Stimulated activated CD4-positive, alpha-beta T cell treated with anti-CD3 and anti-CD28 coated beads, Interleukin-4, amount 100 ng/mL, for 1 hour (primary cell): ENCODE measurements at places on chromosomes 11 and 22.

DNA sequence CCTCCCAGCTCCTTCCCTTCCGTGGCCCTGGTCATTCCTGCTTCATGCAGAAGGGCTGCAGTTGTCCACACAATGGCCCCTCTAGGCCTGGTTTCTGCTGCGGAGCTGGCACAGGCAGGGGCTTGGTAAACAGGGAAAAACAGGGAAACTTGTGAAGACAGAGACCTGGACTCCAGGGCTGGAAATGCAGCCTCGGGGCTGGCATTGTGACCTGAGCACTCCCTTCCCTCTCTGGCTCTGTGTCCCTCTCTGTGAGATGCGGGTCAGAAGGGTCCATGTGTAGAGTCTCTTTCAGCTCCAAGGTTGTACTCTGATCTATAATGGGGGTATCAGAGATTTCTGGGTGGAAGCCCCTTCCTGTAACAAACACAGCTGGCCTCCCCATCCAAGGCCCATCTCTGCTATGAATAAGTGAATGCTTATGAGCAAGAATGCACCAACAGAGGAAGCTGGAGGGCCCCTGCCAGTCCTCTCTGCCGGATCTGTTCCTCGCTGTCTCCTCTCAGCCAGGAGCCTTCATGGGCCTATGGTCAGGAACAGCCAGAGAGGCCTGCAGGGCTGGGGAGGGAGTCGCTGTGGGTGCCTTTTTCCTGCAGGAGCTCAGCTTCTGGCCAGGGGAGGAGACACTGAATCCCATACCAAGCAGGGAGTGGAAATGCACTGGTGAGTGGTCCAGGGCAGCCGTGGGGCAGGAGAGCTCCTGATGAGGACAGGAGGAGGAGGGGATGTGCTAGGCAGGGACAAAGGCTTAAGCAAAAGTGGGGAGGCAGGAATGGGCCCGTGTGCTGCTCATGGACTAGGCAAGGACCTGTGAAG lies 6.7 kb upstream of the DERL3 start:
- no peak for DNase-seq

- no peak for DNase-seq
Measured at GRCh38 chr11:109849946-109850345, 243.2 kb upstream of the ZC3H12C start.

- DNase-seq: peak; percentile 78
Measured at GRCh38 chr22:46798366-46799350, 36.2 kb downstream of the TBC1D22A start.

GRCh38 chr22:46079093-46079860 lies 71.0 kb upstream of the PPARA start:
- no peak for DNase-seq

- DNase-seq: peak; percentile 67
Measured at GRCh38 chr22:36277482-36278291, 24.8 kb downstream of the APOL1 start.

DNA sequence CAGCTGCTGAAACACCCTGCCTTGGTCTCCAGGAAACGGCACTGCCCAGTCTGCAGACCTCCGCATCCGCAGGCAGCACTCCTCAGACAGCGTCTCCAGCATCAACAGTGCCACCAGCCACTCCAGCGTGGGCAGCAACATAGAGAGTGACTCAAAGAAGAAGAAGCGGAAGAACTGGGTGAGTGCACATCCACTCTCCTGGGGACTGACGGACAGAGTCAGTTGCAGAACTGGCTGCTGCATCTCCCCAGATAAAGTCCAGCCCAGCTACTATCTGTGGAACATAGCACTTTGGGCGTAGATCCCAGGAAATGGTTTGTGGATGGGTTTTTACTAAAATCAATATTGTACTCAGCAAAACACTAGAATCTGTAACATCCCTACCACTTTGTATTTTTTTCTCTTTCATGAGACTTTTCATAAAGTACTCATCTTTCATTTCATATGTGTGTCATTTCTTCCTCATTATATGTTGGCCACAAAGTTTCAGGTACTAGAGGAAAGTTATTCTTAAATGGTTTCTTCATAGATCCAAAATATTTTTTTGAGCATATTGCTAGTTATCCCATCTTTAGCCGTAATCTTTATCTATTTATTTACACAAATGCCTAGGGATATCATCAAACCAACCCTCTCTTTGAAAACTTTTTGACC lies 80.1 kb downstream of the DBX1 start:
- DNase-seq: no peak

- no peak for DNase-seq
Measured at GRCh38 chr11:43955381-43956118, 13.1 kb downstream of the C11orf96 start.

GRCh38 chr11:112058103-112058502 lies 15.7 kb downstream of the PIH1D2 start:
- no peak for DNase-seq

DNA sequence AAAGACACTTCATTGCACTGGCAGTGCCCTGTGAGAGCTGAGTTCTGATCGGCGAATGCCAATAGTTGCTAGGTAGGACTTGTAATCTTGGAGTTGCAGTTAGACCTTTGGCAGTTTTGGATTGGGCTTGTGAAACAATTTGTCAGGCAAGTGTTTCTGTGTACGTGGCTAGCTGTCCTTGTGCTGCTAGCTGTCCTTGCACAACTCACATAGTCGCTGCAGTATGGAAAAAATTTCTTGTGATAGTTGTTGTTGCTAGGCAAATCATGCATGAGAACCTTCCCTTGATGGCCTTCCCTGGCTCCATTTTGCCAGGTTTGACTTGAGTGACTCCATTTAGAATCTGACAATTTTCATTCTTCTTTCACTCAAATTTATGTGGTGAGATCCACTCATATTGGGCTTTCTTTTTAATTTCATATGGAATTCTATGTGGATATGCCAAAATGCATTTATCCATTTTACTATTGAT lies 140.7 kb downstream of the APIP start:
- no peak for DNase-seq

- no peak for DNase-seq
Measured at GRCh38 chr22:23431337-23432072, 148.6 kb downstream of the IGLL1 start.

GRCh38 chr22:25843660-25844405 lies 101.8 kb downstream of the MYO18B start:
- no peak for DNase-seq

DNA sequence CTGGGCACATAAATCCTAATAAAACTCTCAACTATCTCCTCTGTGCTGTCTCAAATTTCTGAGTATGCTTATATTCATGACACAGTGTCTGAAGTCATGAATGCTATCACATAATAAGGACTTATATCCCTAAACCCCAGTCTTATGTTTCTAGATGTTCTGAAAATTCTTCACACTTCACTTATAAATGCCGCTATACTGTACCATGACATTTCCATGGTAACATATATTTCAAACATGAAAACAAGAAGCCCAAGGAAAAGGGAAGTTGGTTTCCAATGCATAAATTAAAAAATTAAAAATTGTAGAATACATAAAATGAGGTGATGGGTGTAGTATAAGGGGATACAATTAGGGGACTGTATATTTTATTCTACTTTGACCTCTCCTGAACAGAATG lies 11.7 kb downstream of the GVQW3 start:
- DNase-seq: no peak

- DNase-seq: no peak
Measured at GRCh38 chr11:59463190-59463641, 6.5 kb downstream of the OR4D6 start.

- no peak for DNase-seq
Measured at GRCh38 chr11:46658259-46658658, 40.9 kb downstream of the ATG13 start.

GRCh38 chr11:95256321-95256779 lies 25.3 kb upstream of the SESN3 start:
- DNase-seq: no peak

DNA sequence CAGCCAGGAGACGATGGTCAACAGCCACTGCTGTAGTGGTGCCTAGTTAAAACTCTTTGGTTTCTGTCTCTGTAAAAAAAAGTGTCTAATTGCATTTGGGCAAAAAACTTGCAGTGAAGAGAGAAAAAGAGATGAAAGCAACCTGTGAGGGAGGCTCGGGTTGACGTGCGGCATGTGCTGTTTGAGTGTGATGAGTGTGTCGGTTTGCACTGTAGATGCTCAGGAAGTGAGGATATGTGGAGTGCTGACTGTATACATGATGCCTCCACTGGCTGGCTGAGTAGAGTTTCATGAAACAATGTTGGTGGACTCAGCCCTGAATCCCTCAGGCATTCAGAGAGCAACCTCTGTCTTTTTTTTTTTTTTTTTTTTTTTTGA lies 4.3 kb upstream of the DGCR6L start:
- peak; percentile 35 for DNase-seq

DNA sequence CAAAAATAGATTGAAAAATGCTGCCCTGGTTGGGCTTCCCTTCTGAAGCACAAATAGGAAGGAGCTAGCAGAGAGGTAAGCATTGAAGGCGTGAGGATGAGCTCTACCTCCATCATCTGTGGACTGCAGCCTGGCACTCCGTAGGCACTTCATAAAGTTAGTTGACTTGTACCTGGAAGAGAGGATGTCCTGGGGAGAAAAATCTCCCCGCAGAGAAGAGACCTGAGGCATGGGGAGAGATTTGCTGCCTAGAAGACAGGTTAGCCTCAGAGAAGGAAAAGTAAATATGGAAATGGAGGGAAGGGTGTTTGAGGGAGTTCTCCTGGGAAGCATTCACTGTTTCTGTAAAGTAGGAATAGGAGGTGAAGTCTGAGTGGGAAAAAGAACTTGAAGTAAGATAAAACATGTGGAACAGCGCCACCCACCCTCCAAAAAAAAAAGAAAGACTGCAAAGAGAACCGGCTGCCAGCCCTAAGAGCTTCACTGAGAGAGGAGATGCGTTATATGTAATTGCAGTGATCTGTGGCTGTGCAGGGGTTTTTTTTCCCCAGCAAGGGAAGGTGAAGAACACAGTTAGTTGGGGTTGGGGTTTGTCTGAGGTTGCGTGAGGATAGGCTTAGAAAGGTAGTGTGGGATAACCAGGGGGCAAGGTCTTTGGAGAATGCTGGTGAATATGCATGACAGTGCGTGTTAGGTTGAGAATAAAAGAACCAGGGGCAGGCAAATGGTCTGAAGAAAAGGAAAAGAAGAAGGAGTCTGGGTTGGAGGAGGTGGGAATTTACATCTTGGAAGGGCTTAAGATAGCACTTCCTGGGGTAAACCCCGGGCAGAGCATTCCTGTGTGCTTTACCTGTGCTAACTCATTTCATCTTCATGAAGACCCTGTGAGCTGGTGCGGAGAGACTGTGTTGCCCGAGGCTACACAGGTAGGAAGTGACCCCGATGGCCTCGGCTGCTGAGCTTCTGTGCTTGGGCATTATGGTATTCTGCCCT lies 16.0 kb downstream of the TNRC6B start:
- no peak for DNase-seq

DNA sequence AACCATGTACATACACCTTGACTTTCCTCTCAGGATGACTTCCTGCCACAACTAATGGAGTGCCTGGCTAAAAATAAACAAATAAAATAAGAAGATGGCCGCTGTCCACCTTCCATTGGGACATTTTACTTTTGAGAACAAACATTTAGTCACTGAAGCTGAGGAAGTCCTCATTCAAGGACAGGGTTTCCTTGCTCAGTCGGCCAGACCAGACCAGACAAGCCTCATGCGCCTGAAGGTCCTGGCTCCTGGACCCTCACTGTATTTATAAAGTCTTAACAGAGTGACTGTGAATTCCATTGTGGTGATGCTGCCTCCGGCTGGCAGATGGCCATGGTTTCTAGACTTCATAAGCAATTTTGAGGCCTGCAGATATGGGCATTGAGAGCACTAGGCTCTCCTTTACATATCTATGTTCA lies 114.5 kb downstream of the MAML2 start:
- no peak for DNase-seq

DNA sequence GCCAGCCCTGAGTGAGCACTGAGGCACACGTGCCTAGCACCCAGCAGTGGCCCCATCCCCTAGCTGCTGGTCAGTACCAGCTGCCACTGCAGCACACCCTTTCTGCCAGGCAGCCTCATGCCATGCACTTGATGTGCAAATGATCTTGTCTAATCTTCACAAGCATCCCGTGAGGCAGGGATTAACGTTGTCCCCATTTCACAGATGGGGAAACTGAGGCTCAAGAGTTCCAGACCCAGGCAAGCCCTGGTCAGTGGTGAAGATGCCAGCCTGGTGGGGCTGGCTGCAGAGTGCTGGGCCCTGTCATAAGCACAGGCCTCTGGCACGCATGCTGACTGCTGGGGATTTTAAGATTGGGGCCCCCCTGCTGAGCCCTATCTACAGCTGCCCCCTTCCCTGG lies 8.4 kb upstream of the CDKN1C start:
- DNase-seq: no peak

GRCh38 chr11:121488641-121489040 lies 35.9 kb upstream of the SORL1-AS1 start:
- no peak for DNase-seq

DNA sequence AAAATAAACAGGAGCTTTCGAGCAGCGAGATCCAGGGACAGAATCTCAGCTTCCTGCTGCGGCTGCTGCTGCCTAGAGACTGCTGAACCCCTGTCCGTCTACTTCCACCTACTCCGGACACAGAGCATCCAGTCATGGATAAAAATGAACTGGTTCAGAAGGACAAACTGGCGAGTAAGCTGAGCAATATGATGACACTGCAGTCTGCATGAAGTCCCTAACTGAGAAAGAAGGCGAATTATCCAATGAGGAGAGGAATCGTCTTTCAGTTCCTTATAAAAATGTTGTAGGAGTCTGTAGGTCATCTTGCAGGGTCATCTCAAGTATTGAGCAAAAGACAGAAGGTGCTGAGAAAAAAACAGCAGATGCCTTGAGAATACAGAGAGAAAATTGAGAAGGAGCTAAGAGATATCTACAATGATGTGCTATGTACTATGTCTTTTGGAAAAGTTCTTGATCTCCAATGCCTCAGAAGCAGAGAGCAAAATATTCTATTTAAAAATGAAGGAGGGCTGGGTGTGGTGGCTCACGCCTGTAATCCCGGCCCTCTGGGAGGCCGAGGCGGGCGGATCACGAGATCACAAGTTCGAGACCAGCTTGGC lies 11.1 kb upstream of the MS4A2 start:
- DNase-seq: no peak

- DNase-seq: no peak
Measured at GRCh38 chr11:113587308-113587739, 112.1 kb upstream of the DRD2 start.

DNA sequence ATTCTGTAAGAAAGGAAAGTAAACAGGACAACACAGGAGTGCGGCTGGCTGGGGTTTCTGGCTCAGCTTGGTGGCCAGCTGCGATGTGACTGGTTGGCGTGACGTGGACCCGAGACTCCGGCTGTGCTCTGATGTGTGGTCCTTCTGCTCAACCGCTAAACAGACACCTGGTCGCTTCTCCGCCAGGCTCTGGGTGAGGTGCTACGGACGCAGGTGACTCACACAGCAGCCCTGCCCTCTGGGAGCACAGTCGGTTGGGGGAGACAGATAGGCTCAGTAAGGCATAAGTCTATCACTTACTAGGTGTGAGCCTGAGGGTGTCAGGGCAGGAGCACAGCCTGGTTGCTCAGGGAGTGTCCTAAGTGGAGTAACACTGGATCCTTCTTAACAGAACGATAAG lies 8.2 kb downstream of the RTL6 start:
- no peak for DNase-seq

GRCh38 chr11:87739766-87740165 lies 435.5 kb downstream of the RAB38 start:
- no peak for DNase-seq

- DNase-seq: no peak
Measured at GRCh38 chr22:21948824-21949568, 3.7 kb downstream of the PPM1F start.
